ENCODE measurements at places on chromosomes 6 and 20. TPM values are rescaled to one million over a fixed set of nuclear protein-coding genes. Genes with fewer than 3 reads are reported as not detected.

Gene RAB44
- total RNA-seq, result 0.05 TPM

Gene SERPINB1
- total RNA-seq, result 200 TPM

Gene CRISP2
- total RNA-seq, result not detected

Gene MCCD1
- not detected for total RNA-seq

GRCh38 chr20:32168184-32168910, 39.2 kb downstream of the PLAGL2 start:
- H3K27ac ChIP-seq, result no peak overlapping the region
- no peak for DNase-seq
- H3K36me3 ChIP-seq, result peaks cover 17% of the 10 kb centered on the region

DNA sequence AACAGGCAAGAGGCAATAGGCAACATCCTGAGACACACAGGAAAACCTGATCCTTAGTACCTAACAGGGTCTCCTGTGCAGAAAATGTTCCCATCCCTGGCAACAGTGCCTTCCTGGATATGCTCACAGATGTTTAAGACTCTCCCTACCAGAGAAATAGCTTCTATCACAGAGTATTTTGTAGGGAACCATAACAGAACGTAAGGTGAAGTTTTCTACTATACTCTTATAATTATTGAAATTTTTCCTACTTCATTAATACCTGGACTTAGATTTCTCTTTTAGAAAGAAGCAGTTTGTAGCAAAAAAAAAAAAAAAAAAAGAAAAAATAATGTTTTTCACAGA, 33.5 kb upstream of the LGSN start:
- H3K4me3 ChIP-seq, result no peak overlapping the region
- H3K36me3 ChIP-seq, result no peaks in the 10 kb centered on the region
- no peak for DNase-seq
- no peak overlapping the region for H3K27ac ChIP-seq
- peaks cover 22% of the 10 kb centered on the region for H3K27me3 ChIP-seq

DNA sequence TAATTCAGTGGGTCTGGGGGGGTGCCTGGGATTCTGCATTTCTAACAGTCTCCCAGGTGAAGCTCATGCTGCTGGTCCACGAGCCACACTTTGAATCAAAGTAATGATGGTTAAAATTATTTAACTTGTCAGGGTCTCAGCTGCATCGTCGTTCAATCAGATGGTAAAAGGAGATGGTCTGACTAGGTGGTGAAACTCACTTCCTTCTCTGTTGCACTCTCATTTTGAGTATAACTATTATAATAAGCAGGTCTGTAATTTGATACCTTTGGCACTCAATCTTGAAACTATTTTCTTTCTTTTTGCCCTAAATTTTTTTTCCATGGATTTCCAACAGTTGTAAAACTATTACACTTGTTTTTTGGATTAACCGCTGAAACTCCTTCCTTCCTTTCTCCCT, 292.5 kb downstream of the FARS2 start:
- H3K27ac ChIP-seq, result no peak overlapping the region
- DNase-seq, result no peak
- no peak overlapping the region for H3K4me3 ChIP-seq
- peaks cover 2% of the 10 kb centered on the region for H3K4me1 ChIP-seq
- H3K36me3 ChIP-seq, result peaks cover 26% of the 10 kb centered on the region

GRCh38 chr6:46876126-46876525, 45.6 kb downstream of the ADGRF5 start:
- H3K4me1 ChIP-seq, result no peaks in the 10 kb centered on the region
- H3K27ac ChIP-seq, result no peak overlapping the region
- no peak overlapping the region for H3K4me3 ChIP-seq
- H3K36me3 ChIP-seq, result no peaks in the 10 kb centered on the region
- no peak for DNase-seq
- peaks cover 11% of the 10 kb centered on the region for H3K27me3 ChIP-seq

- H3K4me3 ChIP-seq, result no peak overlapping the region
- H3K4me1 ChIP-seq, result peaks cover 39% of the 10 kb centered on the region
- H3K27me3 ChIP-seq, result no peaks in the 10 kb centered on the region
- no peak for DNase-seq
- H3K36me3 ChIP-seq, result peaks cover 23% of the 10 kb centered on the region
Measured at GRCh38 chr6:143803769-143804568, 39.2 kb upstream of the LTV1 start.

DNA sequence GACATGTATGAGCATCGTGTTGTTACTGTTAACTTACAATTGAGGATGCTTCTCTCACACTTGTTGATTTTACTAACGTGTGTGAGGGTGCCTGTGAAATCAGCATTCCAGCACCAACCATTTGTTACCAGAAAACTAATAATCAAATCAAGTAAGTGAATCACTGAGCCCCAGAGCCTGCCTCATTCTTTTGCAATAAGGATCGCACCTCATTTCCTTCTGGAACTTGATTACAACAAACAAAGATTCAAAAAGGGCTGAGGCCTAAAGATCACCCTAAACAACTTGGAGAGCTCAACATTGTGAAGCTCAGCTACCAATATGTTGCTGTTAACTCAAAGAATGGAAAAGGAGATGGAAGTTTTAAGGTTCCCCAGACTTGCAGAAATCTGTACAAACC, 274.7 kb downstream of the TFAP2A start:
- no peaks in the 10 kb centered on the region for H3K4me1 ChIP-seq
- no peak overlapping the region for H3K4me3 ChIP-seq

DNA sequence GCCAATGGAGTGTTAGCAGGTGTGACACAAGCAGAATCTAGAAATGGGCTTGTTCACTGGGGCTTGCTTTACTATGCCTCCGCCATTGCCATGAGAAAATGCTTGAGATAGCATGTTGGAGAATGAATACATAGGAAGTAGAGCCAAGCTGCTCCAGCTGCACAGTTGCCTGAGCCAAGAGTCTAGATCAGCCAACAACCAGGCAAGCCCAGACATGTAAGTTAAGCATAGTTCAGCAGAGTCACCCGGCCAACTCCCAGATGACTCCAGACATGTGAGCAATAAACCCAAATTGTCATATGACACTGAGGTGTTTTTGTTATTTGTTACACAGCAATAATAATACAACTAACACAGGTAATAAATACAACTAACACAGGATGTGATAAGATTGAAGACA, 167.9 kb downstream of the HAO1 start:
- no peak for DNase-seq
- no peak overlapping the region for H3K4me3 ChIP-seq
- H3K27me3 ChIP-seq, result no peaks in the 10 kb centered on the region
- no peaks in the 10 kb centered on the region for H3K36me3 ChIP-seq

GRCh38 chr6:117951783-117952182, 44.7 kb downstream of the SLC35F1 start:
- H3K27ac ChIP-seq, result no peak overlapping the region
- H3K4me1 ChIP-seq, result no peaks in the 10 kb centered on the region
- peaks cover 9% of the 10 kb centered on the region for H3K27me3 ChIP-seq
- no peak for DNase-seq
- no peaks in the 10 kb centered on the region for H3K36me3 ChIP-seq

- no peaks in the 10 kb centered on the region for H3K4me1 ChIP-seq
- H3K36me3 ChIP-seq, result no peaks in the 10 kb centered on the region
- no peaks in the 10 kb centered on the region for H3K27me3 ChIP-seq
- H3K4me3 ChIP-seq, result no peak overlapping the region
- H3K27ac ChIP-seq, result no peak overlapping the region
Measured at GRCh38 chr6:51846531-51846930, 240.9 kb downstream of the PKHD1 start.

DNA sequence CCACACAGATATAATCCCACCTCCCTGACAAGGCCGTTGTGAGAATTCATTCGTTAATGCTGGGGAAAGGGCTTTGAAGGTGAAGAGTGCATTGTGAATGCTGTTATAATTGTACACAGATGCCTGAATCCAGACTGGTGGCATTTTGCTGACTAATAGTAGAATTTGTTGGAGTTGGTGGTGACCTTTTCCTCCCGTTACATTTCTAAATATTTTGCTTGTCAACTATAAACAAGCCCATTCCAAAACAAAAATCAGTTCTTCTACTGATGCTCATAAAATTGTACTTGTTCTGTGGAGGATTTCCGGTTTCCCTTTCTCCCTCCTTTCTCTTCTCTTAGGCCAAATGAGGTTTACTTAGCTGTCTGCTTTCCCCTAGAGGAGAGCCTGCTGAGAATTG, 253.1 kb upstream of the SUPT3H start:
- H3K36me3 ChIP-seq, result no peaks in the 10 kb centered on the region
- H3K4me1 ChIP-seq, result peaks cover 27% of the 10 kb centered on the region
- H3K27ac ChIP-seq, result no peak overlapping the region
- H3K4me3 ChIP-seq, result no peak overlapping the region
- no peak for DNase-seq

- H3K27ac ChIP-seq, result no peak overlapping the region
- DNase-seq, result no peak
- H3K4me3 ChIP-seq, result no peak overlapping the region
- H3K4me1 ChIP-seq, result no peaks in the 10 kb centered on the region
- H3K36me3 ChIP-seq, result no peaks in the 10 kb centered on the region
- peaks cover 6% of the 10 kb centered on the region for H3K27me3 ChIP-seq
Measured at GRCh38 chr20:12838261-12838866, 170.4 kb upstream of the SPTLC3 start.

- H3K27me3 ChIP-seq, result no peaks in the 10 kb centered on the region
- no peaks in the 10 kb centered on the region for H3K36me3 ChIP-seq
- peaks cover 31% of the 10 kb centered on the region for H3K4me1 ChIP-seq
- no peak overlapping the region for H3K4me3 ChIP-seq
- DNase-seq, result no peak
- H3K27ac ChIP-seq, result no peak overlapping the region
Measured at GRCh38 chr6:7171119-7171518, 63.4 kb downstream of the RREB1 start.

Data from activated naive CD4-positive, alpha-beta T cell treated with anti-CD3 and anti-CD28 coated beads for 36 hours (primary cell).